ENCODE measurements at places on chromosomes 12 and 14. TPM values are rescaled to one million over a fixed set of nuclear protein-coding genes. Genes with fewer than 3 reads are reported as not detected.
A peak's percentile ranks its signal among the peaks of the same experiment; 100 is the strongest.

TAS2R20 gene
- 3.2 TPM for polyA plus RNA-seq

RD3L gene
- polyA plus RNA-seq: not detected

P3H3 gene
- 29.9 TPM for polyA plus RNA-seq

GRCh38 chr12:39613525-39613924, 6.1 kb downstream of the ABCD2 start:
- no peak for DNase-seq

DNA sequence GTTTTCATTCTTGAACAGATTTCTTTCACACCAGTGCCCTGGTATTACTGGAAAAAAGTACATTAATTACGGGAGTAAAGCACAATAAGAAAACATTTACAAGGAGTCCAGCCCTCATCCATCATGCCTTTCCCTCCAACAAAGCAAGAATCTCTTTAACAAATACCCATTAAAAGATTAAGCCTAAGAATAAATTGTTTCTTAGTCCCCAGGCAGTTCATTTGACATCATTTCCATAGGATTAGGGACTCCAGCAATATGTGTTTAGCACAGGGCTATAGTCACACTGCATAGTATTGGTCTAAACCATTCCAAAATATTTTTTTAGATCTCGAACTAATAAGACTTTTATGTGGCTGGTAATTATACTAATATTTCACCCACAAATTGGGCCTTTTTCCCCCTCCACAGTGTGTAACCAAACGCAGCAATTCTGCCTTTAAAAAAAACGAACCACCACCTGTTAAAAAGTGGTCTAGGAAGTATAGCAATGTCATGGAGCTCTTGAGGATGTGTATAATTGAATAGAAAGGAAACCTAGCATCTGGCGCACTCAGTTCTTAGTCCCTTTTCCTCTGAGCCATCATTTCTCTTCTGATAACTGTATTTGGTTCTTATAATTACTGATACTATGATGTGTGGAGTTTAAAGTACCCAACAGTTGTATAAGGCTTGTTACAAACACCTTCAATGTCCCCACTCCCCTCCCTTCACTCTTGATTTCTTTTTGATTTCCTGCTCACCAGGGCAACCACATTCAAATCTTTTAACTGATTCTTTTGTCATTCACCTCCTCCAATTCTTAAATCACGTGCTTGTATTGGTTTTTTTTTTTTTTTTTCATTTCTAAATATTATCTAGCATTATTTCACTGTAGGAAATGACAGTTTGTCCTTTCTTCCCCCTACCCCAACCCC, 138.7 kb downstream of the ETV6 start:
- DNase-seq: no peak

SLC4A8 gene
- polyA plus RNA-seq: 6.2 TPM

DNA sequence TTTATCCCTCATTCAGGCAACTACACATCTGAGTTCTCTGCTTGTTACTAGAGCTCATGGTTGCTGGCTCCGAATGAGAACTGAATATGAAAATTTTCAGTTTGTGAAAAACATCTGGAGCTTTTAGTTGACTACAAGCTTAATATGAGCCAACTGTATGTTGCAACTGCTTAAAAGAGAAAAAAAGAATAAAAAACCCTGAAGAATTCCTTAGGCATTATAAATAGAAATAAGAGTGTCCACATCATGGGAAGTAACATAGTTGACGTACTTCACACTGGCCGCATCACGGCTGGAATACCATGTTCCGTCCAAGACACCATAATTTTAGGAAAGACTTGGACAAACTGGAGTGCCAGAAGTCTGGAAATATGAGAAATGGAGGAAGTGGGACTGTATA, 57.9 kb downstream of the PDE3A start:
- DNase-seq: no peak

DNA sequence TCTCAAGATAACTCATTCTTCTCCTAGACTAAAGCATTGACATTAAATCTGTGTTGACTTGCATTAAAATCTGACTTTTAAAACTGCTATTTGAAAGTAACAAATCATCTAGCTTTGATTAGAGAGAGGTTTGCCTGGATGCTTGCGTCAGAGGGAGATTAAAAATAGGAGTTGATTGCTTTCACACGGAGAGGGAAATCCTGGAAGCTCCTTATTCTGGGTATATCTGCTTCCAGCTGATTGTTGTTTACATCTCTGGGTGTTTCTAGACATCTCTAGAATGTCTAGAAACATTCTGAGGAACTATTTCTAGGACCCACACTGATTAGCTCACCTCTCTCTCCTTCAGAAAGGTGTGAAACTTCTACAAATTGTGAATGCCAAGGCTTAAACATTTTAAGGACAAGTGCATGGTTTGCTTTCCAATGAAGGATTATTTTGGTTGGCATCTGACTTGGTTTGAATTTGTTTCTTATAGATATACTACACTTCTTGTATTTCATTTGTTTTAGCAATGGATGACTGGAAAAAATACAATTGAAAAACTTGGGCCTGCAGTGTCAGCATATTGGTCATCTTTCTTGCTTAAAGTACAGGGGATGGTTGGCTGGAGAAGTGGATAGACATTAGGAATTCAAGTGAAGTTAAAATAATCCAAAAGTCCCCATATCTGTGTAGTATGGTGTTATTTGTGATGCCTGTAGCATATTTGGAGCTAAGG, 2.1 kb downstream of the DIP2B start:
- DNase-seq: no peak

DNA sequence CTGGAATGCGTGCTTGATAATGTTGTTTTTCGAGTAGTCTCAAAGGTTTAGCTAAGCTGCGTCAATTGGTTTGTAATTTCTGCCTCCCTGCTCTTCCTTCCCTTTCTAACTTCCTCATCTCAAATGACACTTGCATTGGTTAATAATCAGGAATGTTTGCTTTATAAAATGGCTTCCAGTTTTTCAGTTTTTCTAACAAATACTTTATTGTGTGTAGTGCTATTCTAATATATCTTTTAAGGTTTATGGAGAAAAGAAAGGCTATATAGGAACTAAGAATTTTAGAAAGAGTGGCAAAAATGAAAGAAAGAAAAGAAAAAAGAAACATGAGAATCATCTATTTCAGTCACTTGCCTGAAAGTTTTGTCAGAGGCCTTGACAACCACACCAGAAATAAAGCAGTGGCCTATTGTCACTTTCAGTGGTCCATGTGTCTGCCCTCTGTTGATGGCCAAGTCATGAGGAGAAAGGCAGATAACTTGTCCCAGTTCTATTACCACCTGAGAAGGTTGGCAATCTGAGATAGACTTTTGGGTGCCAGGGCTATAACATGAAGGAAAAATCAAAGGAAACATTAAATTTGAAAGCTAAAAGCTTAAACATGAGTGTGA, 221.9 kb upstream of the KITLG start:
- DNase-seq: no peak

- DNase-seq: peak; percentile 8
Observed at GRCh38 chr14:30906752-30907658, 32.6 kb downstream of the COCH start.

GLT1D1 gene
- 2.1 TPM for polyA plus RNA-seq

DNA sequence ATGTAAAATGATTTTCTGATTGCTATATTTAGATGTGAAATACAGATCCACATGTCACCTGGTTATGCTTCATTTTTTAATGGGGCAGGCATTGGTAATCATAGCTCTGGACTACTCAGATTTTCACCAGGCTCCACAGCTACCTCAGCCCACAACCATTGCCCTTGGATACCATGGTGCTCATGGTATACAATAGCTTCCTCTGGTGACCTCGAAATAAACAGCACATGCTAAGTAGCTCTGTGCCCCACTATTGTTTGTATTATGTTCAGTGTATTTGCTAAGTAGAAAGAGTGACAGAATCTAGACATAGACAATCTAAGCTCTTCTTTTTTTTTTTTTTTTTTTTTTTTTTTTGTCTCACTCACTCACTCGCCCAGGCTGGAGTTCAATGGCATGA, 274.4 kb upstream of the USP15 start:
- no peak for DNase-seq

GRCh38 chr14:59107819-59108218, 80.6 kb upstream of the DAAM1 start:
- DNase-seq: no peak

- DNase-seq: no peak
Observed at GRCh38 chr14:89025561-89026236, 201.2 kb downstream of the TTC8 start.

- no peak for DNase-seq
Observed at GRCh38 chr14:88879022-88879421, 54.6 kb downstream of the TTC8 start.

DNA sequence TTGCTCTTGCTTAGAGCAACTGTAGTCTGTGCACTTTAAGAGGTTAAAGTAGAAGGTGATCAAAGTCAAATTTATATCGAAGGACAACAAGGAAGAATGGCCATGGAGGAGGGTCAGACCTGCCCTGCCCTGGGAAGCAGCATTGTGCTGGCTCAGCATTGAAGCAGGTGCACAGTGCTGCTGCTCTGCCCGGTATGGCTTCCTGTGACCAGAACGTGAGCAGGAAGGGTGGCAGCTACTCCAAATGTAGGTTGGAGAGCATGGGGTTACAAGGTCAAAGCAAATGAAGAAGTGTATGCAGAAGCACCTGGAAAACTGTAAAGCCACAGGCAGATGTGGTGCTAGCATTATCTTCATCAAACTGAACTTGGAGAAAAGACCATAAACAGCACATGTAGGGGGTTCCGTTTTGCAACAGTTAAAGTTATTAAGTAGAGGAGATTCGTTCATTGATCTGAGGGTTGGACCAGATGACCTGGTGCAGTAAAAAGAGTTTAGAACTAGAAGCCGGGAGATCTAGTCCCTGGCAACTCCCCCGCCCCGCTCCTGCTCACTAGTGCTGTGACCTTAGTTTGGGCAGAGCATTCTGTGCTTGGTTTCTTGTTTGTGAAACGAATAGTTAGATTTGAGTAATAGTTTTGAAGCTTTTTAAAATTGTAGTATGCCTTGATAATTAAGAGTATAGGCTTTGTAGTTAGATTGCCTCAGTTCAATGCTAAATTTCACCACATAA, 84.2 kb downstream of the SCN8A start:
- no peak for DNase-seq

WNT5B gene
- polyA plus RNA-seq: 5.5 TPM

DNA sequence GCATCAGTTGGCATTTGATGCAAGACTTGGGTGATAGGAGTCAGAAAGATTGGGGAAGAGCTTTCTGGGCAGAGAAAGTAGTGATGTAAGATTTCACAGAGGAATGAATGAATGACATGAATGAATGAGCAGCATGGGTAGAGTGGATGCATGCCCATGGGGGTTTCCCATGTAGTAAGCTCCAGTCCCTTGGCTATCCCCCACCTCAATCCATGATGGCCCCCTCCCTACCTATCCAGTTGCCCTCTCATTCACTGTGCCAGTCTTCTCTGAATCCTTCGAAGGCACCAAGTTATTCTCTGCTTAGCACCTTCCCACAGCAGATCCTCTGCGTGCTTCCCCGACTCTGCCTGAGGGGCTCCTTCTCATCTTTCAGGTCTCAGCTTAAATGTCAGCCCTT, 32.0 kb downstream of the ERH start:
- no peak for DNase-seq

SMIM41 gene
- polyA plus RNA-seq: not detected

GRCh38 chr12:52929538-52929937, 19.4 kb upstream of the KRT18 start:
- DNase-seq: no peak

DNA sequence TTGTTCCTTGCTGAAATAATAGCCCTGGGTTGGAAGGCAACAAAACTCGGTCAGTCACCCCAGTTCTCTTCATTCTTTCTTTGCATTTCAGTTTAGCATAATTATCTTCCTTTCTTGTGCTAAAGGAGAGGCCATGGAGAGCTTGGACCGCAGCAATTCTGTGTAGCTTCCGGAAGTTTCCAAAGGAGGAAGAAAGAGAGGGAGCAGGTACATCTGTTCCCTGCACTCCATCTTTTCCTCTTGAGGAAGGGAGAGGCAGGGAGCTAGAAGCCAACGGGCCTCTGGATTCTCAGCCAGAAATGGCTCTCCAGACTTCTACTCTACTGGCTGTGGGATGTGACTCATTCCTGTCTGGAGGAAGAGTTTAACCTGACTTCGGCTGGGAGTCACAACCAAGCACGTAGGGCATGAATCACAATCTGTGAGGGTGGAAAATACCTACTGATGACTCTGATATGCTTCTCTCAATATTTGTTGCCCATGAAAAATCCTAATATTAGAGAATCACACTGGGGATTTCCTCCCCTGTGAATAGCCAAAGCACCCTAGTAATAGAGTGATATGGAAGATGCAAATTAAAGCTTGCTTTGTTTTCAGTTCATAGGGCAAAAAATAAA, 17.0 kb downstream of the ANO6 start:
- DNase-seq: no peak

- no peak for DNase-seq
Observed at GRCh38 chr12:51954561-51955361, 3.3 kb downstream of the ACVR1B start.

FRS2 gene
- 46.4 TPM for polyA plus RNA-seq

DNA sequence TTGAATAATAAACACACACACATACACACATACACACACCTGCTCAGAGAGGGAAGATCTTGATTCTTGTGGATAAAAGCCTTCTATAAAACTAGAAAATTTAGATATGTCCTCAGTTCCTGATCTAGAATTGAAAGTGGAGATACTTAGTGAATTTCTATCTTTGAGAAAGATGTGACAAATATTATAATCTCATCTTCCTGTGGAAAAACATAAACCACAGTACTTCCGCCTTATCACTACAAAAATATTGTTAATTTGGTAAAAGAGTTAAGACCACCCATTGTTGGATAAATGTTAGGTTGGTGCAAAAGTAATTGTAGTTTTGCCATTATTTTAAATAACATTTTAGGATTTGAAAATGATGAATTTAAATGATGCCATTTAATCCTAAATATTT, at the start of gene KLRK1:
KLRK1 (minus strand) TSS at position 138 of the 400 bp plus-strand sequence. CDS start 1,231 bp downstream, outside the sequence.
- DNase-seq: no peak

DNA sequence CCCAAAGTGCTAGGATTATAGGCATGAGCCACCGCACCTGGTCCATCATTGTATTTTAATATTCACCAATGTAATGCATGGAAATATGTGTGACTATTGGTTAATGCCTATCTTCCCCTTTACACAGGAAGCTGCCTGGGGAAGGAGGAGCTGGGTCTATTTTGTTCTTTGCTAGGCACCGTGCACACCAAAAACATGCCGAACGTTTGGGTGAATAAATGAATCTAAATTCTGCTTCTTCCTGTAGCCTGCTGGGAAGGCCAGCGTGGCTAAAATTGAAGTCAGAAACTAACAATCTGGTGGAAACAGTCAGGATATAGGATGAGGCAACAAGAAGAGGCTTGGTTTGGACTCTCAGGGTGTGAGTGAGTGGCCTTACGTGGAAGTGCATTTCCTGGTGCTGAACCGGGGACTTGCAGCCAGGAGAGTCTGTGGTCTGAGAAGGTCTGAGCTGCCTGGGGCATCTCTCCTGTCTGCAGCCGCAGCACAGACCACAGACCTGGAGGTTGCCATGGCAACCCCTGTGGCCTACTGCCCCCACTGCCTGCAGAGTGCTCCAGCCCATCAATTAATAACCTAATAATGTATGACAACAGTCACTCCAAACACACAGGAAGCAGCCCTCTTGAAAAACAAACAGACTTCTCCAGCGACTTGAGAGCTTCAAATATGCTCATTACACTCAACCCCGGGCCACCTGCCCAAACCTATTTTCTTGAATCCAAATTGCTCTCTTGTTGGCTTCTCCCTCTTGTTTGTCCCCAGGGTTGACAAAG, 5.5 kb upstream of the GPR68 start:
- no peak for DNase-seq

Measured in left kidney (tissue), 8 donors.